Activated naive CD4-positive, alpha-beta T cell treated with anti-CD3 and anti-CD28 coated beads, Interleukin-2, amount 10 ng/mL, durations not matched to agents 5 hours and 36 hours (primary cell): ENCODE measurements at places on chromosomes 4 and X. TPM values are rescaled to one million over a fixed set of nuclear protein-coding genes. Genes with fewer than 3 reads are reported as not detected.

Gene TEX11
- total RNA-seq = not detected

Gene KCNE5
- 0.31 TPM for total RNA-seq

Gene ADAMTS3
- not detected for total RNA-seq

Gene RHOH
- total RNA-seq = 178 TPM

Gene HSD17B13
- total RNA-seq = 0.26 TPM

Gene RPA4
- 0.96 TPM for total RNA-seq

Gene LAMP2
- 47.5 TPM for total RNA-seq

Gene XAGE1A
- total RNA-seq = not detected

Gene EVC2
- 0.25 TPM for total RNA-seq

Gene HEPH
- not detected for total RNA-seq

Gene ETDB
- not detected for total RNA-seq

Gene LONRF3
- total RNA-seq = 1.1 TPM

Gene AADAT
- not detected for total RNA-seq

Gene TMEM192
- total RNA-seq = 8.8 TPM

Gene BEND2
- not detected for total RNA-seq

Gene MUC7
- total RNA-seq = not detected

Gene NHS
- 1.5 TPM for total RNA-seq

Gene TMPRSS11A
- not detected for total RNA-seq

Gene BANK1
- 0.46 TPM for total RNA-seq

Gene MSANTD1
- total RNA-seq = 1.1 TPM

Gene NPY2R
- not detected for total RNA-seq

Gene CCSER1
- not detected for total RNA-seq

Gene FAT4
- not detected for total RNA-seq

Gene SPP1
- total RNA-seq = not detected

Gene PPEF2
- 0.12 TPM for total RNA-seq

Gene PAGE2B
- not detected for total RNA-seq

Gene NSG1
- total RNA-seq = 9.6 TPM

Gene FREM3
- 0.05 TPM for total RNA-seq

Gene SSX2
- not detected for total RNA-seq

Gene FAM9B
- not detected for total RNA-seq

Gene SMIM10L2A
- total RNA-seq = 1.1 TPM

Gene F8A2
- total RNA-seq = not detected

Gene ADRA2C
- total RNA-seq = not detected

Gene HTN1
- total RNA-seq = not detected

Gene GABRG1
- not detected for total RNA-seq

Gene DKC1
- 52.8 TPM for total RNA-seq

Gene RAI2
- total RNA-seq = not detected

Gene LINC00632
- 22.5 TPM for total RNA-seq

Gene FRMPD4
- total RNA-seq = not detected

Gene TLR3
- total RNA-seq = 0.53 TPM
